ENCODE measurements at places on chromosomes 16 and 17.

DNA sequence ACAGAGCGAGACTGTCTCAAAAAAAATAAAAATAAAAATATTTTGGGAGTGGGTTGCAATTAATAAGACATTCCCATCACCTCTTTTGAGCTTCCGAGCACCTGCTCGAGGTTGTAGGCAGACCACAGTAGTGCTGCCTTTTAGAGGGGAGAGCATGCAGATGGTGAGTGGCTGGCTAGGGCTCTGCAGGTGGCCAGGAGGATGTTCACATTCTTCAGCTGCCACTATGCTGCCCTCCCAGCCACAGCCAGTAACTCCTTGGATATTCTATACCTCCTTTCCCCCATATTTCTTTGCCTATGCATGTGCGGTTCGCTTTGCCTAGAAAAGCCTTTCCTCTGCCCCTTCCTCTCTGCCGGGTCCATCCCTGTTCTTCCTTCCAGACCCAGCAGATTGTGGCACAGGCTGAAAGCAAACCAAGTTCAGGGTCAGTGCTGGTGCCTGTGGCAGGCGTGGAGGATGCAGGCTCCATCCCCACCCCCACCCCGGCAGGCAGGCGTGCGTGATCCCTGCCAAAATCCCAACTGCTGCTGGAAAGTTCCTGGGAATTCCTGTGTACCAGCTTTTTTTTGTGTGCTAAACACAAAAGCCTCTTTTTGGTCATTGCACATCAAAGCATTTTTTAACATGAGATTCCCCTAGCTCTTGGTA, 33.8 kb upstream of the CMIP start:
- DNase-seq: no peak

DNA sequence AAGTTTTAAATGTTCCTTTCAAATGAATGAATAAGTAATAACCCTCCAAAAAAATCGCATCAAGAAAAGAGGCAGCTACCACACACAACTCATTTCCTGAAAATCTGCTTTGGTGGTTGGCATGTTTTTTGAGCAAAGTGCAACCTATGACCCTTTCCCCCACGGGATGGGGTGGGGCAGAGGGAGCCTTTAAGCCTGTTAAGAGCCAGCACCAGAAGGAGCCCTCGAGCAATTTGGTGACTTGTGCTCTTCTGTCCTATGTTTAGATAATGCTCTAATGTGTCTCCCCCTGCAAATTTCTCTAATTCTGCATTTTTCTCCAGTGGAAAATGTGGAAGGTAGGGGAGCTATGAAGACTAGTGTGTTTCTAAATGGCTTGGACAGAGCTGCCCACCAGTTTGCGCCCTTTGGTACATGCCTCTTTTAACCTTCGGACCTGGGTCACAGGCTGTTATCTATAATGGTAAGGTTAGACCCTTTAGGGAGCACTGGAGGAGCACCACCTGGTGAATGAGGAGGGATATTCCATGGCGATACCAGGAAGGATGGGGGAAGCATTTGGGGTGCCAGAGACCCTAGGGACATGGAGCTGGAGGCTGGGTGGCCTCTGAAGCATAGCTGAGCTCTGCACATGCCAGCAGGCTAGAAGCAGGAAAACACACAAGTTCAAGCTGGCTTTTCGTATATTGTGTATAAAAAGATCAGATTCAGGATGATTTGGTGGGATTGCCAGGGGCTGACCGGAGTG, 1.6 kb downstream of the PYCARD start:
- DNase-seq: no peak

DNA sequence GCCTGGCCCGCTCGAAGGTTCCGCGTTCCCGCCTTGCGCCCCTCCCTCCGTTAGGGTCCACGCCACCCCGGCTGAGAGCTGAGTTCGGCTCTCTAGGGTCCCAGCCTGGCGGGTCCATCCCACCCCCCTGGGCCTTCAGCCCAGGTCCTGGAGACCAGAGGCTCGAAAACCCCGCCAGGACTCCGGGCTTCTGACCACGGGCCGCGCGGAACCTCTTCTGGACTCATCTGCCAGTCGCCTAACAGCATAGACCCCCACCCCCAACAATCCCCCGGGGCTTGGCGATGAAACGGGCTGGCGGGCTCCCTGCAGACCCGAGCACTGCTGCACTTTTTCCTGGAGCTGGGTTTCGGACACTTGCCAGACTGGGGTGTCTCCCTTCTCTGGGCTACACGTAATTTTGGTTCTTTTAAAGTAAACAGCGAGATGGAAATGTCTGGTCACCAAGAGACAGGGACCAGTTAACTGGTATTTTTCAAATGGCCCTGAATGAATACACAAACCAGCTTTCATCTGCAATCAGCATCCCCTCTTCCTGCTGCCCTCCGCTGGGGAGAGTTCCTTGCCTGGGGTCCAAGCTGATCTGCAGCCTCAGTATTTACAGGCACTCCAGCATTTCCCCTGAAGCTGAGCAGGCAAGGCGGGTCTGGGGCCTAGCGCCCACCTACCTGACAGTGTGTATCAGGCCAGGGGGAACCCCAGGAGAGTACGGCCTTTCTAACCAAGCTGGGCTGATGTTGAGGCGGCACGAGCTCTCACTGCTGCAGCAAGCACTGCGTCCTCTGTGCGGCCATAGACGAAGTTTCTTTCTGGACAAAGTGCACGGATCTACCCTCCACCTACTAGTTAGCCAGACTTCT, 639 bp upstream of the TRIM65 start:
- DNase-seq: no peak

GRCh38 chr16:15857724-15858560, 1.1 kb upstream of the MYH11 start:
- no peak for DNase-seq

- DNase-seq: no peak
Measured at GRCh38 chr16:73172241-73172972, 124.5 kb upstream of the ZFHX3 start.

GRCh38 chr16:84086341-84086740, 30.4 kb downstream of the MBTPS1 start:
- DNase-seq: no peak

GRCh38 chr16:5035909-5036227, 2.1 kb upstream of the NAGPA start:
- DNase-seq: no peak

DNA sequence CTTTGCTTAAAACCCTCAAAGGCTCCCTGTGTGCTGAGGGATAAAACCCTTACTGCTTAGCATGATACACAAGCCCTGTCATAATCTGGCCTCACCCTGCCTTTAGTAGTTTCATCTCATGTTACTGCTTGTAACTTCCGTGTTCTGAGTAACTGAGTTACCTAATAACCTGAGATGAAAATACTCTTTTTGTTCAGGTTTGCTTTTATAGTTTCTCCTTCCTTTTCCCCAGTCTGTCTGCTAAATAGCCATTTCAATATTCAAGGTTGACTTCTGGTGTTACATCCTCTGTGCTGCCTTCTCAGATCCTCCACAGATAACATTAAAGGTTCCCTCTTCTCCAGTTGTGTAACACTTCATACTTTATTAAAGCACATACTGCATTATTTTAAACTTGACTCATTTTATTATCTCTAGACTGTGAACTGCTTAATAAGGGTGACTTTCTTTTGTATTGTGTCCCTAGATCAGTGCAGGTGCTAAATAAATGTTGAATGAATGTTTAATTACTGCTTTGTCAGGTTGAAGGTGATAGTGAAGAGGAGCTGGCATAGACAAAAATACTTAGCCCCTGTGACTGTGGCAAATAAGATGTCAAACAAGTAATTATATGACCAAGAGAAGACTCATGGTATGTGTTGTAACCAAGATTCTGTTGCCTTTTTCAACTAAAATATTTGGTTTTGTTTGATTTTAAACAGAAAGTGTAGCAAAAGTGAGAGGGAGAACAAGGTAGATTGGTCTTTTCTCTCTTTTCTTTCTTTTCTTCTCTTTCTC, 47.8 kb downstream of the NFAT5 start:
- DNase-seq: no peak

- no peak for DNase-seq
Measured at GRCh38 chr17:81002013-81002384, 10.4 kb downstream of the CHMP6 start.

GRCh38 chr16:15946257-15947044, 3.0 kb upstream of the ABCC1 start:
- DNase-seq: no peak

DNA sequence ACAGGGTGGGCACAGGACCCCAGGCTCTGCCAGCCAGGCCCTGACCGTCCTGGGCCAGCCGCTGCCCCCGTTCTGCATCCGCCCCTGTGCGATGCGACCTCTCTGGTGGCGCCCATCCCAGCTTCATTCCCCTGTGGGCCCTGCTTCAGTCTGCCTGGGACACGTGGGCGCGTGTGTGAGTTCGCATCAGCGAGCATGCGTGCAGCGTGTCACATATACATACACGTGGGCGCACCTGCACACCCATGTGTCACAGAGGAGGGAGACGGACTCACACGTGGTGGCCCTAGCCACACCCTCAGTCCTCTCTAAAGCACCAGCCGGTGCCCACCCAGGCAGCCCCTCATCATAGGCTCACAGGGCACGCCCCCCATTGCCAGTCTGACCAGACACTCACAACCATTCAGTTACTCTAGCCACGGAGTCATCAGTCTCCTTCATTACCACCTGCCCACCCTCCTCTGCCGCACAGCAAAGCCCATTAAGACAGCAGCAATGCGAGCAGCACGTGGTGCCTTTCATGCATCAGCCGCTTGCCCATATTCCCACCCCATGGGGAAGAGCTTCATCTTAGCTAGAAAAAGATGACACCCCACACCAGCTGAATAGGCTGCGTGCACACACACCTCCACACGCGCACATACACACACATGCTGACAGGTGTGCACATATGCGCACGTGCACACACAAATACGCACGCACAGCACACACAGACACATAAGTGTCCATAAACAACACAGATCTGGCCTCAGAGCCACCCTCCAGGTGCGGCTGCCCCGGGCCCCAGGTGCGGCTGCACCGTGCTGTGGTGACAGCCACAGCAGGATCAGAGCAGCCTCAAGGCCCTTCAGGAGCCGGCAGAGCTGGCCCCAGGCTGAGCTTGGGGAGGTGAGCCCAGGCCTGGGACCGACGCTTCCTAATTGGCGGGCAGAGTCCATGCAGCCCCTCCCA, 9.5 kb upstream of the CDH15 start:
- DNase-seq: no peak

Data from activated CD8-positive, alpha-beta memory T cell treated with anti-CD3 and anti-CD28 coated beads for 1 hour (primary cell).